ENCODE measurements at places on chromosomes 12 and 14.

- DNase-seq = no peak
Measured at GRCh38 chr12:12019881-12020280, 50.9 kb upstream of the BCL2L14 start.

DNA sequence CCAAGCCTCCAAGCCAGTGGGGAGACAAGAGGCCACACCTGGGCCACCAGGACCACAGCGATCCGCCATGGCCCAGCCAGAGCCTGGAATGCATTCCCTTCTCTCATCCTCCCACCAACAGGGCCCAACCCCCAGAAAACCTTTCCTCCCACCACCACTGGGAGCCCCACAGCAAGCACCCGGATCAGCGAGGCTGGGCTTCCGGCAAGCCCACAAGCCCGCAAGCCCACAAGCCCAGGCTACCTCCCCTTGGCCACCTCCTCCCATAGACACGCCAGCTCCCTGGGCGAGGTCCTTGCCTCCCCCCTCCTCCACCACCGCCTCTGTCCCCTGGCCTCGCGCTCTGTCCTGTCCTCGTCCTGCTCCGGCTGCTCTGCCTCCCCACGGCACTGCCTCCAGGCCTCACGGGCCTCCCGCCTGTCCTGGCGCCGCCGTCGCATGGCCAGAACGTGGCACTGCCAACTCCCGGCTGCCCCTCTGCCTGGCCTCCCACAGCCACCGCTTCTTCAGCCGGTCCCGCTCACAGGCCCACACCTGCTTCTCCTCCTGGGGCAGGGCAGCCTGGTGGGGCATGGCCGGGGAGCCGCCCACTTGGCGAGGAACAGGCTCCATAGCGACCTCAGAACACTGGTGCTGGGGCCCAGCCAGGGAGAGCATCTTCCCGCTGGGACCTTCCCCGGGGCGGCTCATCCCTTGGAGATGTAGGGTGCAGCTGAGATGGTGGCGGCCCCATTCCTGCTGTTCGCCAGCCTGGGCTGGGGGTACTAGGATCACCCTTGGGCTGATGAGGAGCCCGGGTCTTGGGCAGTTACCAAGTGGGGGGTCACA, 5.6 kb downstream of the CDK2AP1 start:
- DNase-seq = no peak

GRCh38 chr12:84128117-84128991, 784.2 kb downstream of the SLC6A15 start:
- no peak for DNase-seq

GRCh38 chr12:75476071-75476470, 4.5 kb upstream of the GLIPR1 start:
- DNase-seq = no peak

DNA sequence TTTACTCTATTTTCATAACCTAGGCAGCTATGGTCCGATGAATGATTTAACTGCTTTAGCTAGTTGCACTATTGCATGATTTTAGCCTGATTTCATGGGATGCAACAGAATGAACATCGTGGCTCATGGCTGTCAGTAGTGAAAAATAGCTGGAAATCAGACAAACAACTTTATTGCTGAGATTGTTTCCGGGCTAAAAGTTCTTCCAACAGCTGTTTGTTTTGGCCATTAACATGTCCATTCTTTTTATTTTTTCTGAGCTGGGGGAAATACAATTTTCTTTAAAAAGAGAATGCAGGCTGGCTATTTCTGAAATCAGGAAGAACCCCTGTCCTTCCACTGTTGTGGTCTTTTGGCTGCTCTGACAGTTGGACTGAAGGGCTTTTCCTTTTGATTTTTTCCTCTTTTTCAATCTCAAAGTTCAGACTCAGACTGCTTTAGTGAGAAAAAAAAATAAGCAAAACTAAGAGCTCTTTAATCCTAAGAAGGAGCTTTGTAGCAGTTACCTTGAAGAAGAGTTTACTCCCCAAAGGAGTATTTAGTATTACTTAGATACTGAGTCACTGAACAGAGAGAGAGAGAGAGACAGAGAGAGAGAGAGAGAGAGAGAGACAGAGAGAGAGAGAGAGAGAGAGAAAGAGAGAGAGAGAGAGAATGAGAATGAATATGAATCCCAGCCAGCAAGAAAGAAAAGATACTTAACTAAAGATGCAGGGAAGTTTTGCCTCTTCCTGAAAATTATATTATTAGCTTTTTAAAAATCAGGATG, at the start of gene NAV3:
Gene NAV3 (plus strand): TSS at position 312 of the 769 bp plus-strand sequence. CDS start 568 bp downstream, outside the sequence.
- DNase-seq = no peak

GRCh38 chr12:101939306-101939705, 61.9 kb downstream of the DRAM1 start:
- DNase-seq = no peak

DNA sequence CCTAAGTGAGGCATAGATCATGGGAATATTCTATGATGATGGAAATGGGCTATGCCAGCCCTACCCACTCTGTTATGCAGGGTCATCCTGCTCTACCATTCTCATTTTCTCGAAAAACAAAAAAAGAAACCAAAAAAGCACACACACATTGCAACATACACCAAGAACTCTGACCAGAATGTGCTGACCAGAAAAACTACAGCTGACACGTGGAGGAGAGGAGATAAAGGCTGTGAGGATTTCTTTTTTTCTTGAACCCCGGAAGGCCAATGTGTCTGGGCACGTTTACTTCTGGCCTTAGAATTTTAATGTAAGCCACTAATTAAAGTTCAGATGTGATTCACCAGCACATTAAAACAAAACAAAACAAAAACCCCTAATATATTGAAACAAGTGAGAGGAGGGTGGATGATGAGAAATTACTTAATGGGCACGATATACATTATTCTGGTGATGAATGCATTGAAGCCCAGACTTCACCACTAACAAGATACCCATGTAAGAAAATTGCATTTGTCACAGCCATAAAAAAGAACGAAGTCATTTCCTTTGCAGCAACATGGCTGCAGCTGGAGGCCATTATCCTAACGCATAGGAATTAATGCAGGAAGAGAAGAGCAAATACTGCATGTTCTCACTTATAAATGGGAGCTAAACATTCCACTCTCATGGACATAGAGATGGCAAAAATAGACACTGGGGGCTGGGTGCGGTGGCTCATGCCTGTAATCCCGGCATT, 66.3 kb upstream of the PLEKHG3 start:
- DNase-seq = no peak

DNA sequence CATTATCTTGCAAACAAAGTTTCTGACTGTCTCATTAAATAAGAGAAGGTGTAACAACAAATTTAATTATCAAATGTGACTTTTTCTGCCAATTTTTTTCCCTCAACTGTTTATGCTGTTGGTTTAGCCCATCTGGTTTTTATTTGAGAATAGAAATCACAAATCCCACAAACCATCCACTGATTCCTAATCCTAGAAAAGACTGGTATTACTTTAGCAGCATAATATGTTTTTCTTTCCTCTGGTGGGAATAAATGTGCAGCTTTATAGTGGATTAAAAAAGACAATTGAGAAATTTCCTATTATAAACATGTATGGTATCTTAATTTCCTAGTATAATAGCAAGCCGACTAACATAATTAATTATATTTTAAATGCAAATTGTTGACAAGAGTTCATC, 257.9 kb upstream of the FOXN3 start:
- DNase-seq = no peak

- DNase-seq = no peak
Measured at GRCh38 chr14:68395604-68396003, 397.3 kb downstream of the ZFP36L1 start.

- DNase-seq = no peak
Measured at GRCh38 chr14:20440882-20441281, 4.9 kb upstream of the KLHL33 start.

GRCh38 chr14:78790271-78790670, 620.1 kb downstream of the NRXN3 start:
- no peak for DNase-seq

DNA sequence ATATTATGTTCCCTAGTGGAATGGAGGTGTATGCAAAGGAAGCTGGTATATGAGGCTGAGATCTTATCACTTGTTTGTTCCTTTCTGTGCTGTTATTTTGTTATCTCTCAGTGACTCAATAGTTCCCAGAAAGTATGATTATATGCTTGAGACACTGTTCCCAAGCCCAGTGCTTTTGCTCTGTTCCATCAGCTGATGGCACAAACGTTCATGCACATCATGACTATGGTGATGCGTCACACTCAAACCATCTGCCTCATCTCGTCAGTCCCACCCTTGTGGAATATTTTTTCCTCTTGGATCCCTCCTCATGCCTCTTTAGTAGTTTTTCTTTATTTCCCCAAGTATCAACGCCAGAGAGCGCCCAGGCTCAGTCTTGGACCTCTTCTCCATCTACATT, 786.9 kb downstream of the AACS start:
- DNase-seq = no peak

GRCh38 chr14:59871166-59871495, 555 bp upstream of the RTN1 start:
- no peak for DNase-seq
